Stimulated activated CD8-positive, alpha-beta memory T cell treated with anti-CD3 and anti-CD28 coated beads, Interleukin-7, amount 100 ng/mL, for 4 hours (primary cell): ENCODE measurements at places on chromosomes 7 and 10.

DNA sequence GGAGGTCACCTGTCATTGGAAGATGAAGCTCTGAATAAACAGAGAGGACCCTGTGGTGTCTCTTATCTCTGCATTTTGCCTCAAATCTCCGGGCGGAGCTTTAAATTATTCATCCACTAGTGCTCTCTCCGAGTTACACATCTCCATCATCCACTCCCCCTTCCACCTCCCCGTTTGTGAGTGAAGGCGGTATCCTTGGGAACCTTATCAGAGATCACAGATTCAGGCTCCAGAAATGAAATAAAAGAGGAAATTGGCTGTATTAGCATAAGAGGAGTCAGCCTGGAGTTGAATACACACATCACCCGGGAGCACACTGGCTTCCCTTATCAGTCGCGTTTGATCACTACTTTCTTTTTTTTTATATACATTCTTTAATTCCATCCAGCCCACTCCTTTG lies 1184.8 kb downstream of the GATA3 start:
- no peak for DNase-seq

DNA sequence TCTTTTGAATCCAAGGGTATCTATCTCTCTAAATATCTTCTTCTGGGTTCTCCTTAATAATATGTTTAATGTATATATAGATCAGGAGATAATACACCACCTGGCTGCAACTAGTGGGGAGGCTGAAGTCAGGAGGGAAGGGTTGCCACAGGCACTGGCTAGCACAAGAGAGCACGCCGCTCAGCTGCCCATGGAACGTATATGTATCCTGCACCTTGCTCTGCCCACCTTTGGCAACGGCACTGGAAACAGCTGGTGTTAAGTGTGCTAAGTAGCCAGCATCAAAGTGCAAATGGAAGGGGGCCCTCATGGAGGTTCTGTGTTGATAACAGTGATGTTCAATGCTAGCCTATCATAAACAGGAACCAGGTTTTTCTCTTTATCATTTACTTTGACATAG lies 49.8 kb upstream of the FAM133B start:
- DNase-seq, result no peak

GRCh38 chr10:30488316-30488715 lies 54.3 kb downstream of the MAP3K8 start:
- no peak for DNase-seq

GRCh38 chr10:131947631-131948347 lies 33.9 kb downstream of the BNIP3 start:
- no peak for DNase-seq
